ENCODE measurements at places on chromosomes 16 and 17.

DNA sequence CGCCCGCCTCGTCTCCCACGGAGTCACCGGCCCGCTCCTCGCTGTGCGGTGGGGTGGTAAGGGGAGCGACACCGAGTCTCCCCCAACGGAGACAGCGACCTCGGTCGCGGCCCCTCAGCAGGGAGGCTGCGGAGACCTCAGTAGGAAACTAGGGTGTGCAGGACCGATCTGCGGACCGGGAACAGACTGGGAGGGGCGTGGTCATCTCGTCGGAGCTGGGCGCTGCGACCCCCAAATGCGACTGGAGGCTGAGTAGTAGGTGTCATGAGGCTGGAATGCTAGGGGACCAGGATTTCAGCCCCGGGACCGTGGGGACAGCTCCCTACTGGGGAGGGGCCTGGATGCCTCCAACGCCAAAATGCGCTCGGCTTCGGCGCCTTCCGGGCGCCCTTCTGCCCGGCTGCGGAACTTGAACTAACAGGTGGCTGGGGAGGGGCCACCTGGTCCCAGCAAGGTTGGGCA is 1.3 kb downstream of the CACNG4 start:
- DNase-seq: no peak

DNA sequence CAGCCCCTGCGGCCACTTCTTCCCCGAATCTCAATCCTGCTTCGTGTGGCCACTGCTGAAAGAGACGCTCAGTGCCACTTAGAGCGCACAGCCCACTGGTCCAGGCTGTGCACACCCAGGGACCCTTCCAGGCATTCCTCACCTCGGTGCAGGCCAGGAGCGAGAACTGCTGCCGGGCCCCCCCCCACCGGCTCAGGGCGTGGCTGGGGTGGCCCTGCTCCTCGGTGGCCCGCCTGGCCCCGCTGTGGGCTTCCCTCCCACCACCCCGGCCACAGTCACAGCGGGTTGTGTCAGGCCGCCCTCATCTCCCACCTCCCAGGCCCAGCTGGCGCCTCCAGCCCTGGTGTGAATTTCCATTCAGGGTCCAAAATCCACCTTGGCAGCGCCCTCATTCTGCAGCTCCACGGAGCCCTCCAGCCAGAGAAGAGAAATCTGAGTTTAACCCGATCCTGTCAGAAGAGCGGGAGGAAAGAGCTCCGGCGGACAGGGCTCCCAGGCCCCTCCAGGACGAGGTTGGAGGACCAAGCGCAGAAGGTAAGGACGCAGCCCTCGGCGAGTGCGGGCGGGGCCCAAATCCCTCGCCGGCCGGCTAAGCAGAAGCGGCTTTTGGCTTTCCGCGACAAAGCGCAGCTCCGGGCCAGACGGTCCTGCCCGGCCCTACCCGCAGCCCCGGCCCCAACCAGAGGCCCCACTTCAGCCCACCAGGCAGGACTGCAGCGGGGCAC is 12.0 kb downstream of the TBC1D16 start:
- DNase-seq: no peak

- DNase-seq: no peak
Observed at GRCh38 chr16:73089420-73089819, 41.5 kb upstream of the ZFHX3 start.

- DNase-seq: no peak
Observed at GRCh38 chr17:50204431-50204830, 3.0 kb upstream of the COL1A1 start.

GRCh38 chr17:39600288-39600996 is 7.3 kb downstream of the NEUROD2 start:
- no peak for DNase-seq

DNA sequence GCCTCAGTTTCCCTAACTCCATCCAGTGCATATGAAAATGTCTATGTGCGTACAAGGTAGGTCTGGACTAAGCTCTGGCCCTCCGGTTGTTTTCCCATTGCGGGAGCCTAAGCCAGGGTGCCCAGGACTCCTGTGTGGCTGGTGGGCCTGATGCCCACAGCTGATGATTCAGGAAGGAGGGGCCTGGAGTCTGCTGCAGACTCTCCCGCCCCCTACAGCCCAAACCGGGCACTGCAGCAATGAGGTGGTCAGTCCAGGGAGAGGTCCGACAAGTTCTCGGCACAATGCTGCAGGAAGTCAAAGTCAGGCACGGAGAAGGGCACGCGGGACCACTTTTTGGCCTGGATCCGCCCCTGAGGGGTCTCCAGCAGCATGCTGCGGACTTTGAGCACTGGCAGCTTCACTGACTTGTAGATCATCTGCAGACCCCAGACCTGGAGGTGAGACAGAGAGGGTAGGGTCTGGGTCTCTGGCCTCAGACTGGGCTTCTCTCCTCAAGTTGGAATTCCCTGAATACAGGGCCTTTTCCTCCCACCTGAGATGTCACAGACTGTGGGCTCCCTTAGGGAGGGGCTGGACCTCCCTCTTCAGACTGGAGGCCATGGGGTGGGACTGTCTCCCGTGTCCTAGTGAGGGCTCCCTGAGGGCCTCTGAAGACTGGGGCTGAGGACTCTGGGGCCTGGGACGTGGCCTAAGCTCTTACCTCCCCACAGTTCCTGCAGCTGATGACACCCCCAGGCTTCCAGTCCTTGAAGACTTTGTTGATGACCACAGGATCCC is 3.4 kb upstream of the ZNF385C start:
- peak; percentile 57 for DNase-seq

GRCh38 chr17:56676810-56677209 is 83.3 kb downstream of the NOG start:
- no peak for DNase-seq

GRCh38 chr16:55539488-55539887 is 27.0 kb upstream of the CAPNS2 start:
- DNase-seq: no peak

DNA sequence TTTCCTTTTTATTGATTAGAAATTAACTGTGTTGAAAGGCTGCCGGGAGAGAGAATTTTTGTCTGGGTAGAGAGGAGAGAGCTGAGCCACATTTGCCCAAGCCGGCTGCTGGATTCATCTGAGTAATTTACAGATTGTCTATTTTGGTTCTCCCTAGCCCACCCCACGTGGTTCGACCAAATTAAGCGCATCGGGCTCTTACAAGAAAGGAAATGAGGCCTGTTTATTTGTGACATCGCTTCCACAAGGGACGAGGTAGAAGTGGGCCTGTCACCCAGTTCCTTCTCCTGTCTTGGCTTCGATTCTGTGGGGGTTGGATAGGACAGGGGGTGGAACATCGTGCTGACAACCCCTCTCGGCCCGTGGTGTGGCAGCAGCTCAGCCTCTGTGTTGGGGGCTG is 42.9 kb downstream of the SYT17 start:
- no peak for DNase-seq

DNA sequence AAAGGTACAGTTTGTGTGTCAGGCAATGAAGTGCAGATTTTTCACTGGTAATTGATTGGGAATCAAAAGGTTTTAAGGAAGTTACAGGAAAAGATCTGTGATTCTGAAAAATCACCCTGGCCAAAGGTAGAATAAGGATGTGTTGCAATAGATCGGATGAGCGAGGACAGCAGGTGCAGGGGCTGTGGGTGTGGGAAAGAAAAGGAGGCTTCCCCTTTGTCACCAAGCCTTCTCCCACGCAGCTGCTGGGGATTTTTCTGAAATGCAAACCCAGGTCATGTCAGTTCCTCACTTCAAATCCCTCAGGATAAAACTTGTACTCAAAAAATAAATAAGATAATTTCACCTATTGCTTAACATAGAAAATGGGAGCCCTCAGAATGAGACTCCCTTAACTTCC is 47.9 kb upstream of the ARHGAP17 start:
- DNase-seq: peak; percentile 55

GRCh38 chr17:16407911-16408588 is 7.3 kb upstream of the TRPV2 start:
- no peak for DNase-seq

DNA sequence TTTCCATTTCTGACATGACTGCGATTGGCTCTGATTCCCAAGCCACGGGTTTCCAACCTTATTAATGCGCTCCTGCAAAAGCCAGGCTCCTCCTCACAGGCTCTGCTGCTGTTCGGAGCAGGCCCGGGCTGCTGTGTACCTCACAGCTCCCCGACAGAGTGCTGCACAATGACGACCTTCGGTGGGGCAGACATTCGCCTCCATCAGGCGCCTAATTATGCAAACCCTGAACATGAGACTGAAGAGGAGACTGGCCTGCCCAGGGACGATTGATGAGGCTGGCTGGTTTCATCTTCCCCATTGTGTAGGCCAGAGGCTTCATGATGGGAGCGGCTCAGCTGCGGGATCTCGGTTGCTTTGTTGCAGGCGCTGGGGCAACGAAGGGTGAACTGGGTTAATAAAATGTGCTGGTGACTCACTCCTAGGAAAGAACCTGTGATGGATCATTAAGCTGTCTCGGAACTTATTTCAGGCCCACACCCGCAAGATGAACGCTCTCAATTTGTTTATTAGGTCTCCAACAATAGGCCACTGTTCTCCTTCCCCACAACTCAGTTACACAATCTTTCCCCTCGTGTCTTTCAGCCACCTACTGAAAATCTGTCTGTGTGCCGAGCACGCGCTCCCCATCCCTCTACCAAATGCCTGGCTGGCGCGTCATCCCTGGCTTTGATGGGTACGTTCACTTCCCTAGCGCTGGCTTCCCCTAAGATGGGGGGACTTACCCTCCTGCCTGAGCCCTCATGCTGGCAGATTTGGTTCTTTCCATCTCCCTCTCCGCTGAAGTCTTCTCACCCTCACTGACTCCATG is 27.2 kb upstream of the TOB1 start:
- no peak for DNase-seq

GRCh38 chr17:33438139-33438538 is 145.0 kb upstream of the ASIC2 start:
- DNase-seq: peak; percentile 26

DNA sequence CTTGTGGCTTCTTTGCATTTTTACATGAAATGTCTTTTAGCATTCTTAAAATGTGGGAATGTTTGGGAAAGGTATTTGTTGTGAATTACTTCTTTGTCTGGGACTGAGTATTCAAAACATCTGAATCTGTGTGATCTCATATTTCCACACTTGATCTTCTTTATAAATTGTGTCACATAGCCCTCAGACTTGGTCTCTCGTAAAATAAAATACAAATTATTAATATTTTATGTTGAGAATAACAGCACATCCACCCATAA is 81.9 kb downstream of the TUBD1 start:
- DNase-seq: no peak

DNA sequence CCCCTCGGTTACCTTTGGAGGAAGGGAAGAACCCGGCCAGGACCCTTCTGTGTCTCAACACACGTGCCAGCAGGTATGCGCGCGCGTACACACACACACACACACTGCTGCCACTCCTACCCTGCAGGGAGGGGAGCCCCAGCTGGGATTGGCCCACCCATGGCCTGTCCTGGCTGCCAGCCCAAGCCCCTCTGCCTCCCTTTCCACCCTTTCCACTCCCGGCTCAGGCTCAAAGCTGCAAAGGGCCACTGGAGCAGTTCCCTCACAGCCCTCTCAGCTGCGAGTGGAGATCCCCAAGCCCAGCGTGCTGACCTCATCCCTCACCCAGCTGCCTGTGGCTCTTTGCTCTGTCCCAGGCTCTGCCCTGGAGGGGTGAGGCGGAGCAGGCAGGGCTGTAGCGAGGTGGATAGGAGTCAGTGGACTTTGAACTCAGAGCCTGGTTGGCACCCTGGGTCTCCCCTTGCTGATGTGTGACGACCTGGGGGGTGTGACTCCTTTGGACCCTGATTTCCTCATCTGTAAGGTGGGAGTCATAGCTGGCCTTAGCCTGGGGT is 14.5 kb downstream of the KIF19 start:
- DNase-seq: no peak

GRCh38 chr17:55576237-55576995 is 65.2 kb upstream of the SMIM36 start:
- DNase-seq: peak; percentile 19

- DNase-seq: no peak
Observed at GRCh38 chr17:74016461-74016860, 187.0 kb upstream of the RPL38 start.

DNA sequence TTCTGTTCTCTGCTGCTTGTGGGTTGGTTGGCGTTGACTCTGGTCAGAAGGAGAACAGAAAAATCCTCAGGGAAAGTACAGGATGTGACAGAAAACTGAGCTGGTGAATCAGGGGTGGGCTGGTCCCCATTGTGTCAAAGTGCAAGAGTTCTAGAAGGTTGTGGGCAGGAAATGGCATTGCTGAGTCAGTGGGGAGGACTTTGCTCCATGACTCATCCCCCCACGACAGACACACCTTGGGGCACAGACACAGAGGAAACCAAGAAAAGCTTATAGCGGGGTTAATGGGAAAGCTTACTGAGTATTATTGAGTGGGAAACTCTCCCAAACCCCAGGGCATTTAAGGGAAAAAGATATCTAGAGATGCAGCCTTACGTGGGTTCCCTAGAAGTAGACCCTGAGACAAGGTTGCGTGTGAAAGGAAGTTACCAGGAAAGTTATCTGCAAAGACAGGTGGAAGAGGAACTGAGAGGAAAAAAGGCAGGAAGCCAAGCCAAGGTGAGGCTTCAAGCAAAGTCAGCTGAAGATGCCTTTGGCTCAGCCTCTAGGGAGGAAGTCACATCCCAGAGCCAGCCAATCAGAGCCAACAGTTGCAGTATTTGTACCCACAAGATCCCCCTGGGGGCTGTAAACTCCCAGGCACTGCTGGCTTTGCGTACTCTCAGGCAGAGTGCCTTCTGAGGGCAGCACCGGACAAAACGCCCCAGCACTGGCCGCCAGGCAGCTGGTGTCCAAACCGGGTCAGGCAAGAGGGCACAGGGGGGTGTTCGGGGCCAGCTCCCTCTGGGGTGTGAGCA is 86.4 kb downstream of the FOXL1 start:
- DNase-seq: no peak

- no peak for DNase-seq
Observed at GRCh38 chr17:10316801-10317542, 55.8 kb downstream of the MYH13 start.

DNA sequence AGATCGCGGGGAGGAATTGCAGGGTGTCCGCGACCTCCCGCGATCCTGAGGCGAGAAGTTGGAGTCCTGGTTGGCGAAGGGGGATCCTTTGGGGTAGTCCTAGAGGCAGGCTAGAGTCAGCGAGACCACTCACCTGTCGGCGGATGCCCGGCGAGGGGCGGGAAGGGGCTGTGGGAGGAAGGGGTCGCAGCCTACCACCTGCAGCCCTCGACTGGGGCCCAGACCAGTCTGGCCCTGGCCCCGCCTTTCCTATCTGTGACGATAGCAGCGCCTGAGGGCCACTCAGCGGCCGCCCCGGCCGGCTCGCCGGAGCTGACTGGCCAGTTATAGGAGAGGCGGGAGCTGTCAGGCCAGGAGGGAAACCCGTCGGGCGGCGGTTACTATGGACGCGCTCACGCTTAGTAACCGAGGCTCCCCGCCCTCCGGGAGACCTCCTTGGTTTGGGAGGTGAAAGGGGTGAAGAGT is at the start of gene TEKT3:
TEKT3 (minus strand) TSS at position 213 of the 465 bp plus-strand sequence. CDS start 10,012 bp downstream, outside the sequence.
- no peak for DNase-seq
